ENCODE measurements at places on chromosomes 16 and 17.

GRCh38 chr16:56278196-56278855 lies 87.0 kb downstream of the GNAO1 start:
- no peak for DNase-seq

GRCh38 chr16:81873843-81874752 lies 95.0 kb downstream of the PLCG2 start:
- DNase-seq, result peak; percentile 68

- DNase-seq, result no peak
Observed at GRCh38 chr17:57943140-57943539, 12.1 kb downstream of the CUEDC1 start.

GRCh38 chr17:28744972-28745785 lies 1.4 kb downstream of the TRAF4 start:
- peak; percentile 50 for DNase-seq

GRCh38 chr17:36728030-36728991 lies 126.9 kb downstream of the MRM1 start:
- peak; percentile 21 for DNase-seq

GRCh38 chr17:68658999-68659780 lies 58.0 kb upstream of the FAM20A start:
- DNase-seq, result no peak

DNA sequence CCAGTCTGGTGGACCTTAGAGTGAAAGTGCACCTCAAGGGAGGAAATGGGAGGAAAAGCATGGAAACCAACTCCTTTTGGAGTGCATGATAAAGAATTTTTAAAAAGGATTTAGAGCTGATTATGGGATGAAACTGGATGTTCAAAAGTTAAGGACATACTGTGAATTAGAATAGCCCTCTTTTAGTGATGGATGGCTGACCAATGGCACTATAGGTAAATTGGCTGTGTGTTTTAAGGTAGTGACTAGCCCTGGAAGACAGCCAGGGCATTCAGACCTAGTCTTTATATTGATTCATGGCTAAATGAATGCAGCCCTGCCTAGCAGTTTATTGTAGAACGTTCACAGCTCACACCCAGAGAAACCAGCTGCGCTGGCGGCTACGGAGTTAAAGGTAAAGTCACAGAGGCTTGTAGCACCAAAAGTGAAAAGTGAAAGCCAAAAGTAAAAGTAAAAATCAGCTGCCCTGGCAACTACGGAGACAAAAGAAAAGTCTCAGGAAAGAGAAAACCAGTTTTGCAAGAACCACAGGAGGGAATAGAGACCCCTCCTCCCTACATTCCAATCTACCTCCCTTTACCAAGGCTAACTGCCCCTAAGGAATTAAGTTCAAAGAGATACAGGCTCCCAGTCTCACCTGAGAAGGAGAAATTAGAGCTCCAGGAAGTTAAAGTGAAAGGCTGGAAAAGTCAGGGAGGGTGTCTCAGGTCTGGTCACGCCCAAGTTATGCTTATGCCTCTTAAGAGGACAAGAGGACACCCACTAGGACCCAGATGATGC lies 21.8 kb downstream of the ACSM1 start:
- no peak for DNase-seq

GRCh38 chr17:61878984-61879612 lies 15.8 kb upstream of the BRIP1 start:
- no peak for DNase-seq

- peak; percentile 71 for DNase-seq
Observed at GRCh38 chr17:17568772-17569195, 22.7 kb downstream of the PEMT start.

DNA sequence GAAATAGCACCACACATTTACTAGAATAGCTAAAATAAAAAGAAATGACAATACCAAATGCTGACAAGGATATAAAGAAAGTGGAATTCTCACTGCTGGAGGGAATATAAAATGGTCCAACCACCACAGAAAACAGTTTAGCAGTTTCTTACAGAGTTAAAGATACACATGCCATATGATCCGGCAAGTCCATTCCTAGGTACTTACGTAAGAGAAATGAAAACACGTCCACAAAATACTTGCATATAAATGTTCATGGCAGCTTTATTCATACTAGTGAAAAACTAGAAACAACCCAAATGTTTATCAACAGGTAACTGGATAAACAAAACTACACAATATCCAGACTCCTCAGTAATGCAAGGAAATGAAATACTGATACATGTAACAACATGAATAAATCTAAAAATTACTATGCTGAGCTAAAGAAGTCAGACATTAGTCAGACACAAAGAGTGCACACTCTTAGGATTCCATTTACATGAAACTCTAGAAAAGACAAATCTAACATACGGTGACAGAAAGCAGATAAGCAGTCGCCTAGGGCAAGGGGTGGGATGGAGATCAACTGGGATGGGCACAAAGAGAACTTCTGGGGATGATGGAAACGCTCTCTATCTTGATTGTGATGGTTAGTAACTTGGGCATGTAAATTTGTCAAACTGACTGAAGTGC lies 76.4 kb downstream of the SMG6 start:
- no peak for DNase-seq

DNA sequence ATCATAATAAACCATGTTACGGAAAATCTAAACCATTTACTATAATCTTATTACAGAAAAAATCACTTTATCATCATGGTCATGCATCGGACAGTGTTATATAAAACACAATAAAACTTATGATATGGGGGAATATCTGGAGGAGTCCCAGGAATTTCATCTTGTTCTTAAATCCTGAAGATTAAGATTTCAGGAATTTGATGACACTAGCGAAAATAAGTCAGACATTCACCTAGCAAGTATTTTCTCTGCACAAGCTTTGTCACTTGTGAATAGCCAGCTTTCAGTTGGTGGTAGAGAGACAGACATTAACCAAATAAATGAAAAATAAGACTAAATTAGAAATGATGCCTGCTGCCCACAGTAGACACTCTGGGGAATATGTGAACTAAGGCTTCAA lies 410.0 kb downstream of the RBFOX1 start:
- DNase-seq, result no peak
